ENCODE measurements at places on chromosomes 3 and 15.

DNA sequence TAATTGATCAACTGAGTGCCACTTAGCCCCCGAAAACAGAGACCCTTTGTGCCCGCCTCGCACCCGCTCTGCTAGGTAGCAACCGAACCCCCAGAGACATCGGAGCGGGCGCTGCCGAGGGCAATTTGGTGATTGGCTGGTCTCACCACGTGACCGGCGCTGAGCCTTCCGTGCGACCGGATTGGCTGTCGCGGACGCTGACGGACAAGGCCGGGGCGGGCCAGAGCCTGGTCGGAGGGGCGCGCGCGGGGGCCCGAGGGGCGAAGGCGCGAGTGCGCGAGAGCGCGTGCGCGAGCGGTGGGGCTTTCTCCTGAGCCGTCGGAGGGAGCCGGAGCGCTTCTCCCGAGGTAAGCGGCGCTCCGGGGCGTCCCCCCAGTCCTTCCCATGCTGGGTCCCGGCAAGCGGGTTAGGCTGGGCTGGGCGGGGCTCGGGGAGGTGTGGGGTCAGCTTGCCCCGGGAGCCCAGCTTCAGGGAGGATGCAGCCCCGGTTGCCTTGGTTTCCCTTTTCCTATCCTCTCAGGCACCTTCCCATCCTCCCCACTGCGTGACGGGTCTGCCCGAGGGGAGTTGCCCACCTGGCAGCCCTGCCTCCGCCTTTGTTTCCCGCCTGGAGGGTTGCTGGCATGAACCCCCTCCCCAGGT is at the start of gene TMEM108:
TSS of gene TMEM108 (plus strand) at position 303 of the 642 bp plus-strand sequence.
- no peak for DNase-seq

- DNase-seq, result no peak
Observed at GRCh38 chr3:122618614-122619013, 41.2 kb downstream of the PARP15 start.

DNA sequence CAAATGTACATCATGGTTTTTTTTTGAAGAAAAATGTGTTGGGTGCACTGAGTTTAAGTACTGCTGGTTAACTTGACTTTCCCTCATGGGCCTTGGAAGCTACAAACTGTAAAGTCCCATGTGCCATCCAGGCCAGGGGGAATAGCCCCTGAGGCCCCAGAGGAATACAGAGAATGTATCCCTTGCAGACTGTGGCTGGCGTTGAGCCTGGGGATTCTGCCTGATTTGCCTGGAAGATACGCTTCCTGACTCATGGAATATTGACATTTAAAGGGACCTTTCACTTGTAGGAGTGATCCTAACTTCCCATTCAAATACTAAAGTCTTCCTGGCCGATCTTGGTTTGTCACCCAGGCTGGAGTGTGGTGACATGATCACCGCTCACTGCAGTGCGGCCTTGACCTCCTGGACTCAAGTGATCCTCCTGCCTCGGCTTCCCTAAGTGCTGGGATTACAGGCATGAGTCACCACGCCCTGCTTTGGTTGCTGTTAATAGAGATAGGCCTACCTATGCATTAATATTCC is 42.0 kb downstream of the ADAMTSL3 start:
- DNase-seq, result no peak

GRCh38 chr3:12986986-12987385 is 86.2 kb downstream of the IQSEC1 start:
- no peak for DNase-seq

DNA sequence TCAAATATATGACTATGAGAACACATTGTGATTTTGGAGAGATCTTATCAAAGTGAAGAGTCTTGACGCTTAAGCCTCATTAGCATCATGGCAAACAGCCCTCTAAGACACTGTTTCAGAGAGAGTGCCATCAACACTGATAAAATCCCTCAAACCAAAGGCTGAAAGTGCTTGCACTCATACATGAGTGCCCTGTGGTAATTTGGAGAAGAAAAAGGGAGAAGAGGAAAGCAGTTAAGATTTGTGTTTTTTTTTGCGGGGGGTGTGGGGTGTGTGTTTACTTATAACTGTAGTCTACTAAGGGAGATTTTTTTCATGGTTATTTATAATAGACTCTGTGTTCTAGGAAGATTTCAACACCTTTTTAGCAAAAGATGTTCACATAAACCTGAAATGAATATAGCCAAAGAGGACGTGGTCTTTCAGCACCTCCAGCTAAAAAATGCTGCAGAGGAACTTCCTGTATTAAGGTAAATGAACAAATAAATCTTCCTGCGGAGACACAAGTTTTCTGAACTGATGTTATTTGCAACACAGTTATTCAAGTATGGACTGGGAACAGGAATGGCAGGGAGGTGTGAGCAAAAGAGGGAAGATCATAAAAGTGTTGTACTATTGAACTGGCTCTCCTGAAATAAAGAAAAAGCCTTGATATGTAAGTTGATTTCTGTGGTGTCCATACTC is 81.9 kb upstream of the TGFBR2 start:
- DNase-seq, result no peak

DNA sequence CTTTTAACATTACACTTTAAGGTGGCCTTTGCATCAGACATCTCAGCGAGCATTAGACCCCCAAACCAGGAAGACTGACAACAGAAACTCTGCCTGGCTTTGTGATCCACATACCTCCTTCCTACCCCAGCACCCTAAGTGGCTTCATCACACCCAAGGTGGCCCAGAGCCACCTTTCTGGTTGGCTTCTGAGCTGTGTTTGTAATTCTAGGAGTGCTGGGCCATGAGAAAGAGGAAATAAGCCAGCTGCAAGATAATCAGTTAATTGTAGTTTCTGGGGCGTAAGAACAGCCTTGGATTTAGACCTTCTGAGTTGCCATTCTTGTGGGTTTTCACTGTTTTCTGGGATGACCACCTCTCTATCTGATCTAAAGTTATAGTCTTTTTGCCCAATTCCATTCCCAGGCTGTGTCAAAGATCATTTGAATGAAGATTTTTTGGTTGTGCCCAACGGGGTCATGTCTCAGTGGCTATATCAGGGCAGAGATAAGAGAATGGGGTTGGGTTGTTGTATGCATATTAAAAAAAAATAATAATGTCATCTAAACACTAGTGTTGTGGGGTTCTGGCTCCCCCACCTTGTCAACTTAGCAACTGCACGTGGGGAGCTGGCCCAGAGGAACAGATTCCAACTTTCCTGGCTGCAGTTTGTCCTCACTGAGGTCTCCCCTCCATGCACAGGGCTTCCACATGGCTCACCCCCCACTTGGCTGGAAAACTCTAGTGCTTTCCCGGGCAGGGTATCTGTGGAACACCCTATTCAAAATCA is 234.8 kb upstream of the WNT5A start:
- no peak for DNase-seq

GRCh38 chr15:42045211-42045615 is 24.4 kb upstream of the PLA2G4E start:
- no peak for DNase-seq

DNA sequence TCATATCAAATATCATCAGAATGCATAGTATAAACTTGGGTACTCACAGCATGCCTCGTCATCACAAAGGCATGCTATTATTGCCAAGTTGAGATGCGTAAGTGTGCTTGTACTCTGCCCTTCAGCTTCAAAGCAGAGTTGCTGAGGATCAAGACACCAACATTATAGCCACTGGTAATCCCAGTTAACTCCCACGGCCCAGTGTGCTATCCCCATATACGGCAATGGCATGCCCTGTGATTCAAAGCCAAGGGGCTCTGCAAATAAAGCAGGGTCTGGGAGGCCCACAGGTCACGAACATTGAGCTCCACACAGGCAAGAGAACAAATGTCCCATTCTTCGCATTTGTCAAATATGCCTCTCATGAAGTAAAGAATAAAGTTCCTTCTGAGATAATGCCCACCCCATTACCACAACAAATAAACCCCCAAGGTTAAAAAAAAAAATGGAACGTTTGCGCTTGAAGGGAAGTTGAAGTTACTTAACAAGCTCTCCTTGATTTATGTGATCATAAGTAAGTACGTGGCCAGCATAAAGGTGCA is 298.1 kb upstream of the NECTIN3 start:
- no peak for DNase-seq

- DNase-seq, result no peak
Observed at GRCh38 chr3:72665701-72666446, 182.4 kb downstream of the SHQ1 start.

DNA sequence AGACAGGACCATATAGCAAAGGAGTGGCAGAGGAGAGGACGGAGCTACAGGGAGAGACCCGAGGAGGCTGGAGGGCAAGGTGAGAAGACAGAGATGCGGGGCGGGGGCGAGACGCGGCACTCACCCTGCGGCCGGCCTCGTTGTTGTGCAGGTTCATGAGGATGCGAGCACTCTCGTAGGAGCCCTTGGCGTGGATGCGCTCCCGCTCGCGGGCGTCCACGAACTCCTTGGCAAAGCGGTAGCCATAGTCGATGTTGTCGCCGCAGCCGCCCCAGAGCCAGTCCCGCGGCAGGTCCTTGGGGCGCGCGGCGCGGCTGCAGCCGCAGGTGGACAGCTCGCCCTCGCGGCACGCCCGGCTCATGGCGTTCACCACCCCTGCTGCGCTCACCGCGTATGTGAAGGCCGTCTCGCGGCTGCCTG is 12.9 kb downstream of the WNT5A start:
- no peak for DNase-seq

- peak; percentile 14 for DNase-seq
Observed at GRCh38 chr3:107430996-107431245, 53.7 kb downstream of the CCDC54 start.

DNA sequence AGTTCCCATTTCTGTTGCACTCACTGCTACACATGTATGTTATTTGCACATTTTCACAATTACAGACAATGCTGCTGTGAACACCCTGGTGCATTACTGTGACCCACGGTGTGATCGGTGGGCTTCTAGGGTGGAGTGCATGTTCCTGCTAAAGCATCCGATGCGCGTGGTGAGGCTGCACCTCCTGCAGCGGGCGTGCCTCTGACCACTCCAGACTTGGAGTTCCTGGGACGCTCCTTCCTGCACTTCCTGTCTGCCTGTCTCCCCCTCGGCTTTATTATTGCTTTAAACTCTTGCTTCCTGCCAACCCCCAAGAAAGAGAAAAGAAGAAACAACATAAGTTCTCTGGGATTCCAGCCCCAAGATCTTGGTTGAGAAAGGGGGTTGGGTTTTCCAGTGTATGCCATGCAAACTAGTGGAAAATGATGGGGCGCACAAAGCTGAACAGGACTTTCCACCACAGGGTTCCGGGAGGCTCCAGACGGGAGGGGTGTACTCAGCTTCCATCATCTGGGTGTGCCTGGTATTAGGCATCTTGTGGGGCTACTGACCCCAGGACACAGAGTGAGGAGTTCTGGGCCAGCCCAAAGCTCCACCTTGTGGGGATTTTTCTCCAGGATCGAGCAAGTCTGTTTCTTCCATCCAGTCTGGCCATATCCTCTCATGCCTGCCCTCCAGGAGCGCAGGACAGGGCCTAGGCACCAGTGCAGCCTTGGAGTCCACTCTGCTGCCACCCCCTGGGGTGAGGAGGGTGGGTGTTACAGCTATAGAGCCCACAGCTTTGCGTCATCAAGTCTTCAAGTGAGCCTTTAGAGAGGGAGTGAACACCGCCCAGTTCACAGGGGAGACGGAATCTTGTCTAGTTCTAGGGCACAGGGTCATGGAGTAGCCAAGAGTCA is 11.2 kb downstream of the RPL32 start:
- DNase-seq, result no peak

GRCh38 chr3:131544557-131544956 is 41.8 kb upstream of the MRPL3 start:
- DNase-seq, result no peak

DNA sequence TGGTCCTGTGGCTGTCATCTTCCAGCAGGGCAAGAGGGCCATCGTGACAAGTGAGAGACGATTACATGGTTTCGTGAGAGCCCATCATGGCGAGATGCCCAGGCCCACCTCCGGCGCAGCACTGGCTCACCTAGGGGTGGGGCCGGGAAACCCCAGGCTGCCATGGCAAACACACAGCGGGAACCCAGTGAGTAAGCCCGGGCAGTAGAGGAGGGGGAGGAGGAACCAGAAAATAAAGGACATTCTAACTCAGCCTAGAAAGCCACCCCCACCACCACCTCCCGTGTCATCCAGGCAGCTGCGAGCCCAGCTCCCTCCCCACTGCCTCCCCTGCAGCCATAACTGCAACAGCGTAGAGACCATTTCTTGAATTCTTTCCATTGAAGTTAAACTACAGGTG is 52.3 kb downstream of the PCSK6 start:
- no peak for DNase-seq

- DNase-seq, result no peak
Observed at GRCh38 chr3:169687603-169688002, 24.1 kb upstream of the MECOM start.

GRCh38 chr15:90004252-90004651 is 3.1 kb downstream of the ZNF710 start:
- DNase-seq, result no peak

GRCh38 chr15:75468913-75469598 is 17.6 kb upstream of the SIN3A start:
- no peak for DNase-seq

GRCh38 chr3:3665961-3666640 is 133.1 kb upstream of the LRRN1 start:
- DNase-seq, result no peak

DNA sequence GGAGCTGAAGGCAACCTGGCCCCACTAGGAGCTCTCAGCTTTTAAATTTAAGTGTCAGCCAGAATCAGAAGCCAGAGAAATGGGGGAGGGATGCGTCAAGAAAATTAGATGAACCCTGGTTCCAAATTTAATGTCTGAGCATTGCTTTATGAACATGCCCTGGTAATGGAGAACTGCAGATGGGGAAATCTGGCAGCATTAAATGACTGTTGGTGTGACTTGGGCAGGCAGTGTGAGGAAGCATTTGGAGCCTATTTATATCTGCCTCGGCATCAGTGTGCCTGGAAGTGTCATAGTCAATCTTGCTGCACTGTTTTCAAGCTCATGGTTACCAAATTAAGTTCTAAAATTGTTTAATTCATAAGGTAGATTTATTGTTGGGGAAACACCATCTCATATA is 29.0 kb downstream of the NME9 start:
- DNase-seq, result no peak

DNA sequence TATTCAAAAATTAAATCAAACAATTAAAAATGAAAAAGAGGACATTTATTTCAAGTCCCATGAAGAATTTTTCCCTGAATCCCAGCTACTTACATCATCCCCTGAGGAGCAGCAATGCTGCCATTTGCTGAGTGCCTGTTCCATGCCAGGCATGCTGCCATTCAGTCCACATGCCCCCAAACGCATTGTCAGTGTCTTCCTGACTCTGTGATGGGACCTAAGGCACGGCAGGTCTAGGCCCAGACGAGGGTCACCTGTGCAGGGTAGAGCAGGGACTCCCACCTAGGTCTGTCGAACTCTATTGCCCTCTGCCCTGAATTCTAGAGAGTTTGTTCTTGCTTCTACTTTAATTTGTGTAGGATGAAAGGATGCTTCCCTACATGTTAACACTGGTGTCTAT is 7.0 kb downstream of the PSTPIP1 start:
- no peak for DNase-seq

- no peak for DNase-seq
Observed at GRCh38 chr3:64983583-64984359, 296.0 kb upstream of the ADAMTS9 start.

DNA sequence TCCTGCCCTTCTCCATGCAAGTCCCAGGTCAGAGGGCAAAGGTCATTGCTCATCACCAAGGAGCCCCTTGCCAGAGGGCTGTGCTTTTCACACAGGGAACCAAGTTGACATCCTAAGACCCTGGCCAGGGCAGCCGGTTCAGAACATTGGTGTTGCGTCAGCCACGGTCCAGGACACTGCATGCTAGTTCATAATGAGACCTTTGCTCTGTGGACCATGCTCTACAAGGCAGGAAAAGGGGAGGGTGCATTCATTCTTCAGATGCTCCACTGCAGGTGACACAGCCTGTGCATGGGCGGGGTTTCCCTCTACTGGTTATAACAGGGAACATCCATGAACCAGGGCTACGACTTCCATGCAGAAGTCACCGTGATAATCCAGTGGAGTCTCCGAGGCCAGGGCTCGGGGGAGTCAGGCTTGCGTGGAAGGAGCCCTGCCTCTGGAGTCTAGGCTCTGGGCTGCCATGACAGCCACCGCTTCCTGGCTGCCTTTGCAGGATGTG is 81.6 kb downstream of the OCA2 start:
- no peak for DNase-seq
